ENCODE measurements at places on chromosomes 3 and 15.

GRCh38 chr3:149487598-149488197 is 13.2 kb downstream of the TM4SF4 start:
- no peak for DNase-seq

DNA sequence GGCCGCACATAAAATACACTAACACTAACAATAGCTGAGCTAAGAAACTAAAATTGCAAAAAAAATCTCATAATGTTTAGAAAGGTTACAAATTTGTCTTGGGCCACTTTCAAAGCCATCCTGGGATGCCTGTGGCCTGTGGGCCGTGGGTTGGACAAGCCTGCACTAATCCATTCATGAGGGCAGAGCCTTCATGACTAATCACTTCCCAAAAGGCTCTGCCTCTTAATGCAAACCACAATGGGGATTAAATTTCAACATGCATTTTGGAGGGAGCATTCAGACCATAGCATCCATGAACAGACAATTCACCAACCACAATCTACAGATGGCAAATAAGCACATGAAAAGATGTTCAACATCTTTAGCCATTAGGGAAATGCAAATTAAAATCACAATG is 128.2 kb downstream of the SUCLG2 start:
- no peak for DNase-seq

DNA sequence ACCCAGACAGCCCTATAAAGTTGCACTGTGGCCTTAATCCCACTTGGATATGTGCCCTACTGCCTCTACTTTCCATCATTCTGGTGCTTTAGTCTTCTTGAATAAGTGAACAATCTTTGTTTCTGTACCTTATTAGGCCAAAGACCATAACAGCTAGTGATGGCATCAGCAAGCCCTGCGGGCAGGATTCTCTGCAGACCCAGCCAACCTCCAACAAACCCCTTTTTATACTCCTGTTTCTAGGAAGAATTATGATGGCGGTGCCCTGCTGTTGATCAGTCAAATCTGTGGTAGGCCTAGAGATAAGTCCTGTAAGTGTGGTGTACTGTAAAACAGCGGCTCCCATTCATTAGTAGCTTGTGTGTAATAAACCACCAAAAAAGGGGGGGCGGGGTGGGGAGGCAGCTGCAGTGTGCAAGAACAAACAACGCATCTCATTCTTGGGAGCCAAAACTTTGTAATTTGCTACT is 40.5 kb downstream of the SOX2 start:
- no peak for DNase-seq

DNA sequence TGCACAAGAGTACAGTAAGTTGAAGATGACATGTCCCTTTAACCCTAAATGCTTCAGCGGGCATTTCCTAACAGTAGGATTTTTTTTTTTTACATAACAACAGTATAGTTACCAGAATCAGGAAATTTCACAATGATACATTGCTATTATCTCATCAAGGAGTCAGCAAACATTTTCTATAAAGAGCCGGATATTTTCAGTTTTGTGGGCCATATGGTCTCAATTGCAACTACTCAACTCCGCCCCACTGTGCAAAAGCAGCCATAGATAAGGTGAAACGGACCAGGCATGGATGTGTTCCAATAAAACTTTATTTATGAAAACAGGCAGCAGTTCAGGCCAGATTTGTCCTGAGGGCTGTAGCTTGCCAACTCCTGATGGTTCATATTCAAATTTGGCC is 130.6 kb downstream of the SMAD6 start:
- no peak for DNase-seq

GRCh38 chr3:99929745-99930139 is 112.1 kb downstream of the CMSS1 start:
- no peak for DNase-seq
